Smooth muscle cell of trachea (primary cell): ENCODE measurements at places on chromosomes 1 and 21. TPM values are rescaled to one million over a fixed set of nuclear protein-coding genes. Genes with fewer than 3 reads are reported as not detected.

GIPC2 gene
- total RNA-seq, result 0.33 and 0.73 TPM in 2 replicates

THEM5 gene
- 0.17 TPM in 1 of 2 replicates, not detected in the other for total RNA-seq

HSPG2 gene
- 175 and 345 TPM in 2 replicates for total RNA-seq

MPZ gene
- 0.87 and 0.99 TPM in 2 replicates for total RNA-seq

GNG4 gene
- not detected in 2 replicates for total RNA-seq

SDC3 gene
- 15.6 and 38.9 TPM in 2 replicates for total RNA-seq

AKIRIN1 gene
- total RNA-seq, result 25.6 and 52.6 TPM in 2 replicates

ZNF670 gene
- 1.8 and 3.1 TPM in 2 replicates for total RNA-seq

MARK1 gene
- total RNA-seq, result 0.17 and 0.29 TPM in 2 replicates
